ENCODE measurements at places on chromosomes 7 and 10.

GRCh38 chr10:69696073-69696731 lies 66.2 kb downstream of the FAM241B start:
- no peak for DNase-seq

DNA sequence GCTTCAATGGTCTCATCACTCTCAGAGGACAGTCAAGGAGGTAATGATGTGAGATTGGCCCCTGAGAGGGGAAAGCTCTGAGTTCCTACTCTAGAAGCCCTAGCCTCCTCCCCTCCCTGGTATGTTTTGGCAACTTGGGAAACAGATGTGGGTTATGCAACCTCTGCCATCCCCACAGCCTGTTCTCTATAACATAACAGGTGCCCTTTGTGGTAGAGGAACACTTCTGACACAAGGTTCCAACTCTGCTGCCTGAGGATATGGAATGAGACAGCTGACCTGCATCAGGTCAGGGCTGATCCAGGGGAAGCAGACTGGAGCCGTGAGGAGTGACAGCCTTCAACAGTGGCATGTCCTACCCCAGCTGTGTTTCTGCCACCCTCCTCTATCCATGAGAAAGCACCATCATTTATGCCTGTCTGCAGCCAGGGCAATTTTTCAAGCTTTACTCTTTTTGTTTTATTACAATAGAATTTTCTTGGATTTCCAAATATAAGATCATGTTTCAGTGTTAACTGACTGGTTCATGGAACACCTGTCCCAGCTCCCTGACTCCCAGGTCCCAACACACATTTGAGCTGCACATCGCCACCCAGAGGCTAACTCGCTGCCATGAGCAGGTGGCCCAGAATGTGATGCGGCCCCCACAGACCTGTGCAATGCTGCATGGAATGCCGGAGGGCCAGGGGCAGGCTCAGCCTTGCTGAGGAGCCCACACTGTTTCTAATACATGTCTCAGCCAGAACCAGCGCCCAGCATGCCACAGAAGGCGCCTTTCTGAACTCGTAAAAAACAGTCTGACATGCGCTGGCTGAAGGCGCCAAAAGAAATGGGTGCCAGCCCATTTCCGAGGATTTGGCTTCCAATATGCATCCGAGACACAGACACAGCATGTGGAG lies 124.8 kb upstream of the CHST15 start:
- no peak for DNase-seq

DNA sequence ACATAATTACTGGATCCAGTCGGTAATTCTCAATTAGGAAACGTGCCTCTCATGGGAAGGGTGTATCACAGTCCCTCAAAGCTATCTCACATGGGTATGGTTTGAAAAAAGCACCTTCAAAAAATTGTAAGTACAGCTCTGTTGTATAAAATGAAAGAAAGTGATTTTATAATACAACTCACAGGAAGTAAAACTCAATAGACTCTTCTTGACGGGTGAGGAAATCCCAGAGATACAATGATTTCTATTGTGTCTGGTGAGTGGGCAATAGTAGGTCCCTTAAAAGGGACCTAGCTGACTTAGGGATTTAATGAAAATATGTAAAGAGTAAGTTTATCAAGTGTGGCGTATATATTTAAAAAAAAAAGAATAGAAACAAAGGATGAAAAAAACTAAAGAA lies 27.0 kb downstream of the TASOR2 start:
- no peak for DNase-seq

DNA sequence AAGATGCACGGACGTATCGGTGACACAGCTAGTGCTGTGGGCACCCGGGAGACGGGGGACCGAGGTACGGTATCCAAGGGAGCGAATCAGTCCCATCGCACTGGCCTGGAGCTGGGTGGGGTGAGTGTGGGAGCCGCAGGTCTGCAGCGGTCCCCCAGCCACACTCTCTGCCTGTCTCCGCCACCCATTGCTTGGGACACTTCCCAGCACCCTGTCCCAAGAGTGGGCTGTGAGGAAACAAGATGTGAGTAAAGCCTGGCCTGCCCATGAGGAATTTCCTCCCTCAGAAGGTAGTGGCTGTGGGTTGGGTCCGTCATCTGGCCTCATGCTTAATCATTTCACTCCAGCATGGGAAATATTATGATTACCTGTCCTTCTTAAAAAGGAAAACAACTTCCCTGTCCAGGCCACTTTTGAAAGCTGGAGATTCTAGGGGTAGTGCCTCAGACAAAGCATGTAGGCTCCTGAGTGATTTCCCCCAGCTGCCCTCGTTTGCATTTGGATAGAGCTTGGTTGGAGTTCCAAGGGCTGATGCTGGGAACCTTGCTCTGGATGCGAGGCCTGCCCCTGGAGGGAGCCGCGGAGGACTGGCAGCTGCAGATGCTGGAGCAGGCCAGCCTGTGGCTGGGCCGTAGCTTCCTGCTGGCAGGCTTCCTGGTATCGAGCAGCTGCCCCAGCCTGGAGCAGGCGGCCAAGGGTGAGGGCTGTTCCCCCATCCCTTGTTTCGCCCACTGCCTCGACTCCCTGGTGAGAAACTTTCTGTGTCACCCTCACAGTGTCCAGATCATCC lies 6.2 kb upstream of the ACTR3C start:
- DNase-seq, result peak; percentile 24

Measured in NCI-H1694 (cell line).